ENCODE measurements at places on chromosomes 2 and 18. TPM values are rescaled to one million over a fixed set of nuclear protein-coding genes. Genes with fewer than 3 reads are reported as not detected.
A peak's percentile ranks its signal among the peaks of the same experiment; 100 is the strongest.

Gene MSTN
- 0.05 TPM for total RNA-seq

Gene ZNF385B
- total RNA-seq: 4.9 TPM

Gene LIMS3
- 6.6 TPM for total RNA-seq

Gene STK11IP
- 18.3 TPM for total RNA-seq

Gene PTH2R
- 0.34 TPM for total RNA-seq

Gene ZC3H6
- total RNA-seq: 10.2 TPM

Gene MOGAT1
- not detected for total RNA-seq

- H3K27ac ChIP-seq: no peak overlapping the region
- H3K27me3 ChIP-seq: no peaks in the 10 kb centered on the region
- no peaks in the 10 kb centered on the region for H3K4me1 ChIP-seq
- H3K36me3 ChIP-seq: no peaks in the 10 kb centered on the region
- H3K4me3 ChIP-seq: no peak overlapping the region
Observed at GRCh38 chr2:128446874-128447537, 128.3 kb upstream of the HS6ST1 start.

DNA sequence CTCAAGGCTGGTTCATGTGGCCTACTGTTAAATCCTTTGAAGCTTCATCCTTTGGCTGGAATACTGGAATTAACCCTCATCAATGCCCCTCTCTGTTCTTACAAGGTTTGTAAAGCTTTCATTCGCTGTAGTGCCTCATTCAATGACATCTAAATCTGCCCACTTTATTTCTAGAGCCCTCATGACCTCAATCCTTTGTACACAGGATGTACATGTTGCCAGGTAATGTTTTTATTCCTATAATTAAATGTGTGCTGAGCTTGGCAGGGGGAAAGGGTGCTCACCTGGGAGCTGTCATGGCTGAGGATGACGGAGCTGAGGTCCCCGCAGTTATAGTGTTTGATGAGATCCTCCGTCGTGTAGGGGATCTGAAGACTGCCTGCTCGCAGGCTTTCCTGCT lies 39.3 kb downstream of the TRABD2A start:
- no peak overlapping the region for H3K4me3 ChIP-seq
- no peak for DNase-seq
- no peaks in the 10 kb centered on the region for H3K36me3 ChIP-seq
- no peak overlapping the region for H3K27ac ChIP-seq

DNA sequence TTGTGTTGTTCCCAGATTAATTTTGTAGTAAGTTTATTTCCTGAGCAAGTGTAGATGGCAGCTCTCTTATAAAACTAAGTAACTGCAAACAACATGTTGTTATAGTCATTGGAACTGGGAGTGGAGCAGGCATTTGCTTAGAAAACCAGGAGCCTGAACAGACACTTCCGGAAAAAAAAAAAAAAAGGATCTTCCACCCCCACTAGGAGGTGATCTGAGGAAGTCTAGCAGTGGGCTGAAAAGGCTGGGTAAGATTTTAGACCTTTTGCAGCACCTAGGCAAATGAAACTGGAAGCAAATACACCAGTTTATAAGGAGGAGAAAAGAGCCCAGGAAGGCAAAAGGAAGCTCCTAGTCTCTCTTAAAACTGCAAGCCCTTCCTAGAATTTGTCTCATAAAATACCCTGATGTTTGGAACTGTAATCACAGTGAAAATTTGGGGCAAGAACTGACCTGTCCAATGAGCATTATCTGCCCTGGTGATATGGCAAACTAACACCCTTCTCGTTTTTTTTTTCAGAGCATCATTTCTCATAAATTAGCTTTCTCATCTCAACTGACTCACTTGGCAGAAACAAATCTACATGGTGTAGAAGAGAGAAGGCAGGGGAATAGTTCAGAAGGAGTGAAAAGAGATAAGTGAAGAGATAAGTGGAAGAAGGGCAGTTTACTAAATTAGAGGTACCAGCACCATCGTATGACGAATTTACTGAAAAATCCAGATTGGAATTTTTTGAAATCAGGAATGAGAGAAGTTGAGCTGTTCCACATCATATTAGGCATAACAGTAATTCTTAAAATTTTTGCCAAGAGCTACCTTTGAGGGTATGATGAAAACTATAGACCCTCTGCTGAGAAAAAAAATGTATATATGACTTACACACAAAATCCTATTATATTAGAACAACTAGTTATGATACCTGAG lies 4.2 kb upstream of the CCNYL1 start:
- no peaks in the 10 kb centered on the region for H3K36me3 ChIP-seq
- H3K4me1 ChIP-seq: no peaks in the 10 kb centered on the region
- H3K4me3 ChIP-seq: no peak overlapping the region
- DNase-seq: no peak
- H3K27me3 ChIP-seq: no peaks in the 10 kb centered on the region
- no peak overlapping the region for H3K27ac ChIP-seq

GRCh38 chr2:129906139-129906860 lies 73.2 kb upstream of the RAB6C start:
- H3K27me3 ChIP-seq: no peaks in the 10 kb centered on the region
- H3K4me3 ChIP-seq: no peak overlapping the region
- no peaks in the 10 kb centered on the region for H3K36me3 ChIP-seq

GRCh38 chr2:156333274-156333950 lies 891 bp upstream of the NR4A2 start:
- H3K27me3 ChIP-seq: no peaks in the 10 kb centered on the region
- no peak for DNase-seq
- peak overlapping the region; percentile 84 for H3K4me3 ChIP-seq
- peak overlapping the region; percentile 99 for H3K27ac ChIP-seq
- H3K4me1 ChIP-seq: no peaks in the 10 kb centered on the region

- DNase-seq: no peak
- no peak overlapping the region for H3K4me3 ChIP-seq
- no peaks in the 10 kb centered on the region for H3K4me1 ChIP-seq
- H3K27me3 ChIP-seq: no peaks in the 10 kb centered on the region
Observed at GRCh38 chr2:19772981-19773380, 128.8 kb downstream of the TTC32 start.

GRCh38 chr18:54150226-54150625 lies 74.2 kb downstream of the MBD2 start:
- no peaks in the 10 kb centered on the region for H3K36me3 ChIP-seq
- no peak overlapping the region for H3K4me3 ChIP-seq
- H3K27me3 ChIP-seq: no peaks in the 10 kb centered on the region
- no peak overlapping the region for H3K27ac ChIP-seq
- no peak for DNase-seq

- no peak overlapping the region for H3K27ac ChIP-seq
- no peak overlapping the region for H3K4me3 ChIP-seq
- no peaks in the 10 kb centered on the region for H3K27me3 ChIP-seq
- H3K4me1 ChIP-seq: no peaks in the 10 kb centered on the region
Observed at GRCh38 chr18:5424903-5425664, 118.7 kb downstream of the EPB41L3 start.

DNA sequence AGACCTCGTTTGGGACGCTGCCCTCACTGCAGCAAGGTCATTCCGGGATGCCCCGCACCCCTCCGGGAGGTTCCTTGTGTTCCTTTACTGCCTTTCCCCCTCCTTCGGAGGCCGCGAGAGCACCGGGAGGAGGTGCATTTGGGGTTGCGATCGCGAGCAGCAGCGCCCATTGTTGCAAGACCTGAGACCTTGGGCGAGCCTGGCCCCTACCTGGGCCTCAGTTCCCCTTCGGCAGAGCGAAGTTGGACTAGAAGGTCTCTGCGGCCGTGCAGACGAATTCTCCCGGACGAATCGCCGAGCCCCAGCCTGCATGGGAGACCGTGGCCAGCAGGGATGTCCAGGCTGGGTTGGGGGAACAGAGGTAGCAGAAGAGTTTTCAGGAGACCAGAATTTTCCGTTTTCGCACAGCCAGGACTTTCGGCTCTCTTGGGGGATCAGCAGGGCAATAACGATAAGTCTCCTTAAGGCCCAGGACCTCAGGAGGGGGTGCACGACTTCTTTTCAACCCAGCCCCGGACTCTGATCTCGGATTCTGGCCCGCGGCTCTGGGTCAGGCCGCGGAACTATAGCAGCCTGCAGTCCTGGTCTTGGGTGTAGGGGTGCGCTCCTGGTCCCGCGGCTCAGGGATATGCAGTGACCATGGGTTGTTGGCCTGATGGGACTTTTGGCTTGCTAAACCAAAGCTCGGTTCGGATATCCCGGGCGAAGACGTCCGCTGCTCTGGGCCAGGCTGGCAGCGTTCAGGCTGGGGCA lies 2.8 kb downstream of the GDF7 start:
- DNase-seq: no peak
- peaks cover 5% of the 10 kb centered on the region for H3K4me1 ChIP-seq
- no peak overlapping the region for H3K27ac ChIP-seq
- no peaks in the 10 kb centered on the region for H3K36me3 ChIP-seq

- no peaks in the 10 kb centered on the region for H3K36me3 ChIP-seq
- peak overlapping the region; percentile 94 for H3K4me3 ChIP-seq
- H3K27ac ChIP-seq: peak overlapping the region; percentile 89
- H3K27me3 ChIP-seq: no peaks in the 10 kb centered on the region
Observed at GRCh38 chr2:202237787-202238233, 587 bp downstream of the SUMO1 start.

DNA sequence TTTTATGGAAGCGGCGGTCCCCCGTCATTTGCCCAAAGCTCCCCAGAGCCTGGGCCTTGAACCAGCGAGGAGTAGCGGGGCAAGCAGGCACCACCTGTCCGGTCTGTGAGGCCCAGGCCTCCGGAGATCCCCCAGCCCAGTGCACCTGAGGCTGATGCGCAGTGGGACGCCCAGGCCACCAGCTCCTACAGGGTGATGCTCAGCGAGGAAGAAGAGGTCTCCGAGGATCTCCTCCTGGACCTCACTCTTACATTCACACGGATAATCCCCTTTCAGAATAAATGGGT lies 220.2 kb downstream of the NDUFA10 start:
- H3K27me3 ChIP-seq: no peaks in the 10 kb centered on the region
- no peak for DNase-seq
- H3K4me3 ChIP-seq: no peak overlapping the region
- H3K4me1 ChIP-seq: no peaks in the 10 kb centered on the region
- no peak overlapping the region for H3K27ac ChIP-seq

DNA sequence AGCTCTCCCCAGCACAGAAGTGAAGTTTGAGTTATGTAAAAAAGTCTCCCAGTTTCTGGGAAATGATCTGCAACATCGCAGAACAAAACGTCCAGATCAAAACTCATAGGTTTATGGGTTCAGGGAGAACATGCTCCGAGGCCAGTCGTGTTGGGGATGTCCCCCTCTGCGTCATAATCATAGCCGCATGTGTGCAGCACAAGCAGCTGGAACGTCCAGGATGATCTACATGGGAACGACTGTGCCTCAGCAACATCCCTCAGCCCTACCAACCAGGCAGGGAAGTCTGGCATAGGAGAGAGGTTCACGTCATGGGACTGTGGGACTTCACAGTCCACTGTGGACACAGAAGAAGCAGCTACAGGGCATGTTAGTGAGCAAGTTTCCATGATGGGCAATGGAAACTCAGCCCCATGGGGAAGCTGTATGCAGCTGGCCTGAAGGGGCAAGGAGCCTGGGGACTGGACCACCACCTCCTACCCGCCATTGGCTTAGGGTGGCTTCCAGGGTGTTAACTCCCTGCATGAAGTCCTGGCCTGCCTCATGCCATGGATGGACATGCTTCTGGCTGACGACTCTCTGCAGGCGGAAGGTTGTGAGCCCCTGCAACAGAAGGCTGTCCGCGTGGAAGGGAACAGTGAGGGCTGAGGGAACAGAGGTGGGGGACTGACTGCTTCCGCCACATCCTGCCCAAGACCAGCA lies 96.9 kb downstream of the COPS8 start:
- no peaks in the 10 kb centered on the region for H3K27me3 ChIP-seq
- DNase-seq: no peak
- no peak overlapping the region for H3K4me3 ChIP-seq
- no peaks in the 10 kb centered on the region for H3K4me1 ChIP-seq

DNA sequence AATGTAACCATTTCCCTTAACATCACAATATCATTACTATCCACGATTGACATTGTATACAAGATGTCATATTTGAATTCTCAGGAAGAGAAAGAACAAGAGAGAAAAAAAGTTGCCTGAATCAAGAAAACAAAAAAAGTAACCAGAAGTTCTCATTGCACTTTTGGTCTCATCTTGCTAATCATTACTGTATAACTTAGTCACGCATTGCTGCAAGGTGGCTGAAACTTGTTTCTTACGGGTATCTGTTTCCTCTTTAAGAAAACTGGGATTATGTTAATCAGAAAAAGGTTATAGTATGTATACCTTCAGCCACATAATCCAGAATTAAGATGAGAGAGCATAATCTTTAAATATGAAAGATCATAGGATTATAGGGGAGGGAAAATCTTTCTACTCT lies 639.7 kb upstream of the SYT4 start:
- no peak overlapping the region for H3K27ac ChIP-seq
- DNase-seq: no peak
- H3K36me3 ChIP-seq: no peaks in the 10 kb centered on the region
- H3K4me3 ChIP-seq: no peak overlapping the region
- no peaks in the 10 kb centered on the region for H3K27me3 ChIP-seq

DNA sequence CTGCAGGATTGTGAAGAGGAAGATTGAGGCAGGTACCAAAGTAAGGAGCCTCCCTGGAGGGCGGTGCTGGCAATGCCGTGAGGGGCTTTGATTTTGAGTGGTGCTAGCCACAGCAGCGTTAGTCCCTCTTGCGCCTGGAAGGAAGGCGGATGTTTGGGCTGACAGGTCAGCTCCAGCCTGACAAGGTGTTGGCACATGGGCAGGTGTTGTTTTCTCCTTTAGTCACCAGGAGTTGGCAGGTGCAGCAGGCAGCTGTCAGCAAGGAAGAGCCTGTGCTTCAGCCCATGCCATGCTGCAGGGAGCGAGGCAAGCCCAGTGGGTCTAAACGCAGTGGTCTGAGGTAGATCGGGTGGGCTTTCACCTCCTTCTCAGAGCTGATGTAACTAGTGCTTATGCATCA lies 8.5 kb downstream of the SEC11C start:
- peak; percentile 6 for DNase-seq
- no peaks in the 10 kb centered on the region for H3K36me3 ChIP-seq
- H3K27ac ChIP-seq: no peak overlapping the region
- H3K4me1 ChIP-seq: no peaks in the 10 kb centered on the region
- H3K27me3 ChIP-seq: no peaks in the 10 kb centered on the region
- H3K4me3 ChIP-seq: no peak overlapping the region

GRCh38 chr18:6561420-6561861 lies 146.7 kb upstream of the L3MBTL4 start:
- no peaks in the 10 kb centered on the region for H3K36me3 ChIP-seq
- no peaks in the 10 kb centered on the region for H3K27me3 ChIP-seq
- H3K4me3 ChIP-seq: no peak overlapping the region
- DNase-seq: no peak

- H3K27me3 ChIP-seq: no peaks in the 10 kb centered on the region
- H3K4me1 ChIP-seq: no peaks in the 10 kb centered on the region
- no peaks in the 10 kb centered on the region for H3K36me3 ChIP-seq
- DNase-seq: no peak
- no peak overlapping the region for H3K27ac ChIP-seq
Observed at GRCh38 chr2:11160731-11161455, 5.6 kb downstream of the SLC66A3 start.

GRCh38 chr18:79064228-79064627 lies 5.0 kb upstream of the ATP9B start:
- no peaks in the 10 kb centered on the region for H3K36me3 ChIP-seq
- no peak overlapping the region for H3K27ac ChIP-seq
- no peak for DNase-seq
- no peaks in the 10 kb centered on the region for H3K4me1 ChIP-seq
- H3K27me3 ChIP-seq: no peaks in the 10 kb centered on the region

DNA sequence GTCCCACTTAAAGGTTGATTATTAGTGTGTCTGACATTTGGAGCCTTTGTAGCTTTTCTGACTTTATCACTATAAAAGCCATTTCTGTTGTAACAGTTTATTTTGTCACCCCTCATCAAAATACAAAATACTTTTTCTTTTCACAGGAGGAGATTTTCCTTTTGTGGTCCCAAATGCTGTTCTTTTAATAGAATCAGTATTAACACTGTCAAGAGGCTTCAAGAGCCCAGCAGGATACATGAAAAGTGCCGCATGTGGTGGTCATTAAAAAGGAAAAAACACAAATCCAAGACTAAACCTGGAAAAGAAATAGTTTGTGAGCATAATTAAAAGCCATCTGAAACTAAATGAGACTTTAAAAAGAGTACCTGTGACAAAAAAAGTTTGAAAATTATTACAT lies 515.7 kb downstream of the DCDC2C start:
- no peaks in the 10 kb centered on the region for H3K4me1 ChIP-seq
- DNase-seq: no peak
- H3K36me3 ChIP-seq: no peaks in the 10 kb centered on the region

Measured in prostate gland (tissue), 2 donors.